ENCODE measurements at places on chromosomes 16 and 17. TPM values are rescaled to one million over a fixed set of nuclear protein-coding genes. Genes with fewer than 3 reads are reported as not detected.

KRTAP4-1 gene
- not detected for total RNA-seq

ANKRD40CL gene
- total RNA-seq, result not detected

TPSG1 gene
- total RNA-seq, result not detected

DHRS7C gene
- not detected for total RNA-seq

NAT9 gene
- total RNA-seq, result 53.8 TPM
